ENCODE measurements at places on chromosomes 7 and 10. TPM values are rescaled to one million over a fixed set of nuclear protein-coding genes. Genes with fewer than 3 reads are reported as not detected.

The SKIDA1 gene
- 5.1 TPM for total RNA-seq

The HPSE2 gene
- total RNA-seq, result not detected

The UPK3B gene
- 0.87 TPM for total RNA-seq

The MYOZ1 gene
- 0.50 TPM for total RNA-seq

The CH25H gene
- 6.0 TPM for total RNA-seq

The FOXI2 gene
- 0.32 TPM for total RNA-seq
